Left cardiac atrium (tissue), 4 donors: ENCODE measurements at places on chromosomes 7 and 10. TPM values are rescaled to one million over a fixed set of nuclear protein-coding genes. Genes with fewer than 3 reads are reported as not detected.

DNA sequence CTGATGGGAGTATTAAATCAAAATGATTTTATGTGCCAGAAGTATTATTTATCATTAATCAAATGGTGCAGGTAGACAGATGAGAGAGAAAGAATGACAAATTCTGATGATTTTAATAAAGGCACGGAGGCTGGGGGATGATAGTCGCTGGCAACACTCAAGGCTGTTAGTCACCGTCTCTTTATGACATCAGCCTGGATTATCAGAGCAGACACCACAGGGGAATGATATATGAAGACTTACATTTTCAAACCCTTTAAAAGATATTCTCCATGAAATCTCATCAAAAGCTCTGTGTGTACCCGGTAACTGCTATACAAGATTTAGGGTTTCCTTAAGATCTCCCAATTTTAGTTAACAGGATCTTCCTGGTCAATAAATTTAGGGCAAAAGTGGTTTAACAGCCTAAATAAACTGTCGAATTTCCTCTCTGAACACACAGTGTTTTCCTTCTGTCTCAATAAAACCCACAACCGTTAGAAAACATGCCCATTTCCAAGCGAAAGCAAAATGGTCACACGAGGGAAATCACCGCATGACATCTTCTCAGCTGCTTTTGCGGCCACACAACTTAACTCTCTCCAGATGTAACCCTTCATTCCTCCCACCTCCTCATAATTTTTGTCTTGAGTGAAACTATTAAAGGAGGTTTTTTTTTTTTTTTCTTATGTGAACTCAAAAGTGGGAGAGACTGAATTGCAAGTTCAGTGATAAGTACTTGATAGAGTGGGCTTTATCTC is 133.2 kb upstream of the FAM171A1 start:
- DNase-seq, result no peak

DNA sequence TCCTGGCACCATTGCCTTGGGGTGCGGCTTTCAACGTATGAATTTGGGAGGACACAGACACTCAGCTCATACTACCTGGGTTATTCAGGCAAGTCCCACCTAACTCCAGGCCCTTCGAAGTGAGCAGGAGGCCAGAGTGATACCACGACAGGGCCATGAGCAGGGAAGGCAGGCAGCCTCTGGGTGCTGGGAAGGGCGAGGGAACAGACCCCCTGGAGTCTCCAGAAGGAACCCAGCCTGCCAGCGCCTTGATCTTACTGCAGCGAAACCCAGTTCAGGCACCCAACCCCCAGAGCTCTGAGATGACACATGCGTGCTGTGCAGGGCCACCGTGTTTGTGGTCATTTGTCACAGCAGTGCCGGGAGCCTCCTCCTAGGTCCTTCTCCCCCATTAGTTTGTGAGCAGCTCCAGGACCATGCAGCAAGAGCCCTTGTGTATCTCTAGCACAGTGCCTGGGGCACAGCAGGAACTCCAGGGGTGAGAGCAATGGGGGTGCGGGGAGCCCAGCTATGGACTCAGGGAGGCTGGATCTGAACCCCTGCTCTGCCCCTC is 7.7 kb upstream of the INSIG1 start:
- DNase-seq, result no peak

DNA sequence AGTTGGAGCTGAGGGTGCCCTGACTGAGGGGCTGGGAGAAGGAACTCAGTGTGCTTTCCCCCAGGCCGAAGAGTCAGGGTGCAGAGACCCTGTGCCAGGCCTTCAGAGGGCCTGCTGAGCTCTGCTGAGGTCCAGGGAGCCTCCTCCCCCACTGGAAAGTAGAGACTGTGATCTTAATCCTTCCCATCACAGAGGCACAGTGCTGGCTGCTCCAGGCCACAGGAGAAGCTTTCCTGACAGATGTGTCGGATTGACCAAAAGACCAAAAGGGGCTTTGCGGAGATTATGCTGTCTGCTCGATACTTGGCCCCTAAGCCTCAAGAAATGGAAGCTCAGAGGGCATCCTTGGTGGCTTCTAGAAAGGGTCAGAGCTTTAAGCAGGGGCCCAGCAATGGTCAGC is 32.9 kb upstream of the BTRC start:
- no peak for DNase-seq

DNA sequence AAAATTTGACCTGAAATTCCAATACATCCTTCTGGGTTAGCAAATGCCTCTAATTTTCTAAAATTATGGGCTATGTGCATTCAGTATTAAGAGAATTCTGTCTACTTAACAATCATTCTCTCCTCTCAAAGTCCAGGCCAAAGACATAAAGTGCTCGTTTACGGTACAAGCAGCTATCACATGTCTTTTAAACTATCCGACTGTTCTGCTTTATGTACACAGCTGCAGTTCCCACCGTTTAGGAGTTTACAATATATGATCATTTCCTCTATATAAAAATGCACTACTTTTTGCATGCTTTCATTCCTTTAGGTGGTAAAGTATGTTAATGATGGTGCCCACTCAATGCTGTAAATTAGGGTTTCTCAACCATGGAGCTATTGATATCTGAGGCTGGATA is 34.0 kb downstream of the CDK6 start:
- DNase-seq, result no peak

- no peak for DNase-seq
Observed at GRCh38 chr7:69358163-69358821, 240.0 kb upstream of the AUTS2 start.

DNA sequence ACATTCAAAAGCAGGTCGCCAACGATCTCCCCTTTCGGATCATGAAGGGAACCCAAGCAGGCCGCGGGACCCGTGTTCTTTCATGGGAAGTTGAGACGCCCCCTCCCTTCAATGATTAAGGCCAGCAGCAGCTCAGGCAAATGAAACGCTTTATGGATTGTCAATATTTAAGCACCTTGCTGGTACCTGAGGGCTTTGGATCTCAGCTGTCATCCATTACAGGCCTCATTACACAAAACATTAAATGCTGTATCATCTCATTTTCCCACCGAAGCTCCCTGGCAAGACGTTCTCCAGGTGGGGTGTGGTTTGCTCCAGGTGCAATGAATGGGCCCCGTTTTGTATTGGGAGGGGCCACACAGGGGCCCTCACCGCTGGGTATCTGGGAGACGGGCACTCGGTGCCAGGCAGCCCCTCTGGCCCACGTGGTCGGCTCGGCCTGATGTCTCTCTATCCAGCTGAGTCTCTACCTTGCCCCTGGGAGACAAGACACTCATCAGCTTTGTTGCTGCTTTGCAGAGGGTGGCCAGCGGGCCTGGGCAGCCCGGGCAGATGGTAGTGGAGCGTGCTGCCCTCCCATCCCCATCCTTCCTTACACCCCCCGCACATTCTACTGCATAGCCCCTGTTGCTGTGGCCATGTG is 456.1 kb upstream of the FOXK1 start:
- DNase-seq, result no peak

- DNase-seq, result no peak
Observed at GRCh38 chr7:159000070-159000469, 143.7 kb downstream of the DYNC2I1 start.

GRCh38 chr10:114042895-114043531 is 653 bp upstream of the ADRB1 start:
- DNase-seq, result peak; percentile 51

DNA sequence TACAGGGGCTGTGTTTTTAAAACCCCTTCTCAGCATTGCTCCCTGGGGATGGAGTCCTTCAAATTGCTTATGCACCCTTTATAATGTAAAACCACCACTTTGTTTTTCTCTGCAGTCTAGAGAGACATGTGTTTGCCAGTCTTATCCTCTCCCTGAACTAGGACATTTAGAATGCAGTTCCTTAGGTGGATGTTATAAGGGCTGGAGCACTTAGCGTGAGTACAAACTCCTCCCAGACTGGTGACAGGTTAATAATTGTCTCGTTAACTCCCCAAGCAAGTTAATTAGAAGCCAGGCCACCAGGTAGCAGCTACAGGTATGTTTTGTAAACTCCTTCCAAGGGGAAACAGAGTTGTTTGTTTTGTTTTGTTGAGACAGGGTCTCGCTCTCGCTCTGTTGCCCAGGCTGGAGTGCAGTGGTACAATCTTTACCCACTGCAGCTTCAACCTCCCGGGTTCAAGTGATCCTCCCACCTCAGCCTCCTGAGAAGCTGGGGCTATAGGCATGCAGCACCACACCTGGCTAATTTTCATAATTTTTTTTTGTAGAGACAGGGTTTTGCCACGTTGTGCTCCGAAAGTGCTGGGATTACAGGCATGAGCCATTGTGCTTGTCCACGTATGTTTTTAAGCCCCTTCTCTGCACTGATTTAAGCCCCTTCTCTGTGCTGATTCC is 100.2 kb downstream of the FAM107B start:
- DNase-seq, result no peak

- no peak for DNase-seq
Observed at GRCh38 chr10:112546474-112546873, 99.5 kb downstream of the VTI1A start.

GRCh38 chr10:71735709-71736569 is 16.4 kb upstream of the C10orf105 start:
- DNase-seq, result no peak

SLC39A12 gene
- total RNA-seq, result not detected

ATG9B gene
- 0.32 TPM for total RNA-seq

CABCOCO1 gene
- total RNA-seq, result not detected

TUBB8 gene
- total RNA-seq, result not detected
